Activated T-helper 1 cell treated with Interleukin-2 at 50 U/mL for 16 hours (primary cell): ENCODE measurements at places on chromosomes 11 and 22.

- DNase-seq: no peak
Observed at GRCh38 chr11:130439160-130439519, 9.3 kb upstream of the ADAMTS15 start.

DNA sequence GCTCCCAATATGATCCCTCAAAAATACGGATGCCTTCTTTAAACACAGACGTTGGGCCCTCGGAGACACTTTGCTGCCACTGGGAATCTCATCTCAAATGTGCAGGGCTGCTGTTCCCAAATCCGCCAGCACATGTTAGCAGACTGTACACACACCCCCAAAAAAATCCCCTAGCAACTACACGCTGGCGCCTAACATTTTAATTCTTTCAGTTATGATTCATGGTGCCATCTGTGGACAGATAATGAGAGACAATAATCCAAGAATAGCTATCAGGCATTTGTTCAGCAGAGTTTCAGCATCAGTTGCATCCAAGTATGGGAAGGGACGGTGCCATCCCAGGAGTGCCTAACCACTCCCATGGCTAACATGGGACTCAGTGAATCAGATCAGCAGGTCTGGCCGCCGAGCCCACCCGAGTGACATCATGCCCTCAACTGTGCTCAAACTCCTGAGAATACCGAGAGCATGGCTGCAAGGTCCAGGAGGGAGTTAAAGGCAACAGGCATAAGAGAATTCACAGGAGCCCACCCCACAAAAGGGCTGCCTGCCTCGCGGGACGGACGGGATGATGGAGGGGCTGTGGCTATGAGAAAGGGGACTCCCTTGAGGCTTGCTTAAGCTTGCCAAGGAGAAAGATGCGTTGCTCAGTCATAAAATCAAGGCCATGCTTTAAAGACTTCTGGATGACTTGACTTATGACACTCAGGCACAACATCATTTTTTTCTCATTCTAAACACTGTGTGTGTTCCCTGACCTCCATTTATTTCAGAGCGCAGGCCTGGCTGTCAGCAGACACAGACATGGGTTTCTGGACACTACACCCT is 337.0 kb downstream of the SHANK2 start:
- no peak for DNase-seq

GRCh38 chr11:68927280-68928135 is 23.8 kb downstream of the IGHMBP2 start:
- no peak for DNase-seq

DNA sequence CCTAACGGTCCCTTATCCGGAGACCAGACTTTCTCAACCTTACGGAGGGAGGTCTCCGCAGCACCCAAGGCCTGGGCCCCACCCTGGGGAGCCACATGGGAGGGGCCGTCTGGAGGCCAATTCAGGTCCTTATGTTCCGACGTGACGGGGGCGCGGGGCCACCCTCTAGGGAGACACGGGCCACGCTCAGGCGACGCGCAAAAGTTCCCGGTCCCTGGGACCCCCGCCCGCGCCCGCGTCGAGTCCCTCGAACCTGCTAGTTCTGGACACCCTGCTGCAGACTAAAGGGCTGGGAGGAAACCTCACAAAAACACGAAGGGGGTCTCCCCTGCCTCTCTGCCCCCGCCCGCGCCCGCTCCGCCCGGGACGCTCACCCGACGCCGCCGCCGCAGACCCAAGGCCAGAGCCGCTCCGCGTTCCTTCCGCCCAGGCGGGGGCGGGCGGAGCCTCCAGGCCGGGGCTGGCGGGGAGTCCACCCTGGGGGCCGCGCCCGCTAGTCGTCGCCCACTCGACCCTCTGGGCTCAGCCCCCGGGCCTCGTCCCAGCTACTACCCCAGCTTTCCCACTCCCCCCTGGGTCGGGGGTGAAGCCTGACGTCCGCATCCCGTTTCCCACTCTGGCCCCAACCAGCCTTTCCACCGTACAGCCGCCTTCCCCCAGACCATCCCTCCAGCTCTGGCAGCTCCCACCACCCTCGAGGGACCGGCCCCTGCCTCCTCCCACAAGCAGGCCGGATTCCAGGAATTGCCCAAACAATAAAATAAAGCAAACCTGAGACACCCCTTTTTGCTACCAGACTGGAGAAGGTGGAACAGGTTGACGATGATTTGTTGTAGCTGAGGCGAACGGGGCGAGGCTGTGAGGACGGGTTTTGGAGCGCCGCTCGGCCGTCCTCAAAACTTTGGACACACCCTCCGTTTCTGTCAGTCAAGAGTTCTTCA is 2.7 kb downstream of the RNH1 start:
- no peak for DNase-seq

DNA sequence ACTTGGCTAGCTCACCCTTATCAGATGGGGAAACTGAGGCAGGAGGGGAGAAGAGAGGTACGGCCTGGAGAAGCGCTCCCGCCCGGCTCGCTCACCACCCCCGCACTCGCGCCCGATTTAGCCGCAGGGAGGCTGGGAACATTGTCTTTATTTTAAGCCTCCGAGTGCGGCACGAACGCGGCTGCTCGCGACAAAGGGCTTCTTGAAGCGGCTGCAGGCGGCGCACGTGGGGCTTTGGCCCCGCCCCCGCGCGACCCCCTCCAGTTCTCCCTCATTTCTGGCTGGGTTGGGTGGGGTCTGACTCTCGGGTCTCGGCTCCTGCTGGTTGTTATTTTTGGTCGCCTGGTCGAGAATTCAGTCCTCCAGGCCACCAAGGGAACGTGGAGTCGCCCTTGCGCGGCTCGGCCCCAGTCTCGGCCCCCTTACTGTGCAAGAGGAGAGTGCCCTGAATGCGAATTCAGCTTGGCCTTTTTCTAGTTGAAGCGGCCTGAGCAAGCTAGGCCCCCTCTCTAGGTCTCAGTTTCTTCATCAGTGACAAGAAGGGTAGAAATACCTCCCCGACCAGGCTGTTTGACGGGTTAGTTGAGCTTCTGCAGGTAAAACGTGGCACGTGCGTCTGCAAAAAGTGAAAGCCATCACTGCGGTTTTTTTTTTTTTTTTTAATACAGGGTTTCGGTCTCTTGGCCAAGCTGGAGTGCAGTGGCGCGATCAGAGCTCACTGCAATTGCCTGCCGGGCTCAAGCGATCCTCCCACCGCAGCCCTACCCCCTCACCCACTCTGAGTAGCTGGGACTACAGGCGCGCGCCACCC is 2.6 kb upstream of the CHRM1 start:
- no peak for DNase-seq

- DNase-seq: no peak
Observed at GRCh38 chr11:132123854-132124835, 753.7 kb downstream of the NTM start.

DNA sequence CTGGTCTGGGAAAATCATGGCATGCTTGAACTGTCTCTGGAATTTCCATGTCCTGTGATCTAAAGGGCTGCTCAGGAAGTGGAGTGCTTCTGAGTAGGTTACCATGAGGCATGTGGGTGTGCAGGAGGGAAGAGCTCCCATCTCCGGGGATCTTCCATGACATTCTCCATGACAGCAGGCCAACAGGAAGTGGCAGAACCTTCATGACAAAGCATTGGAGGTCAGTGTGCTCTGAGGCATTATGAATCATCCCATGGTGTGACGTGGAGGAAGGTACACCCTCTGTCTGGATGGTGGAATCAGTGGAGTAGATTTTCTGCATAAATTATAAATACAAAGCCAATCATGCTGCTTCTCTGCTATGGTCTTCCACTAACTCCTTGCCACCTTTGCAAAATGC is 139.6 kb upstream of the E2F8 start:
- DNase-seq: no peak

- no peak for DNase-seq
Observed at GRCh38 chr22:25564979-25565677, 653 bp downstream of the GRK3 start.

GRCh38 chr11:68955607-68955958 is 25.2 kb downstream of the MRGPRD start:
- DNase-seq: no peak

GRCh38 chr22:27298742-27299141 is 502.8 kb downstream of the MN1 start:
- DNase-seq: no peak

DNA sequence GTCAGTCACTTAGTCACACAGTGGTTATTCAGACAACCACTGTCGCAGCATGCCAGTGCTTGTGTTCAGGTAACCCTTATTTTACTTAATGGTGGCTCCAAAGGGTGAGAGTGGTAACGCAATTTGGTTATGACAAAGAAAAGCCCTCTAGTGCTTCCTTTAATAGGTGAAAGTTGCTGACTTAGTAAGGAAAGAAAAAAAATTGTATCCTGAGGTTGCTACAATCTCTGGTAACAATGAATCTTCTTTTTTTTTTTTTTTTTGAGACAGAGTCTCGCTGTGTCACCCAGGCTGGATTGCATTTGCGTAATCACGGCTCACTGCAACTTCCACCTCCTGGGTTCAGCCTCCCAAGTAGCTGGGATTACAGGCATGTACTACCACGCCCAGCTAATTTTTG is 64.5 kb downstream of the C11orf91 start:
- no peak for DNase-seq

DNA sequence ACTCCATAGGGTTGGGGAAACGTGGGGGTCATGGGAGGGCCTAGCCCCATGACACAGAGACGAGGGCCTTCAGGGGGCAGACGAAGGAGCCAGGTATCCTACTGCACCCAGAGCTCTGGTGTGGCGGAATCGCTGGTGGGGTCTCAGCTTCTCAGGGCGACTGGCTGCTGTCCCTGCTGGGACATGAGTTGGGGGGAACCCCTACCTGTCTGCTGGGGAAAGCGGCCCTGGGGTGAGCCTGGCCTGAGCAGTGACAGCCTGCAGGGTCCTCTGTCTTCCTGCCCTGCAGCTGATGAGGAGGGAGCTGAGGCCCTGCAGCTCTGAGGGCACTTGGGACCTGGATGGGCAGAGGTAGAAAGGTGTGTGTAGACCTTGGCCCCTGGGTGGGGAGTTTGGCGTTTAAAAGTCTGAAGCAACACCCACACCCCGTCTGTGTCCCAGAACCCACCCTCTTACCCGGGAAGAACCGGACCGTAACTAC is 33.6 kb upstream of the GRAMD4 start:
- no peak for DNase-seq
